ENCODE measurements at places on chromosomes 2 and 18. TPM values are rescaled to one million over a fixed set of nuclear protein-coding genes. Genes with fewer than 3 reads are reported as not detected.

The EVA1A gene
- total RNA-seq: 35.8 TPM

The SIGLEC15 gene
- 0.91 TPM for total RNA-seq

The ATOH8 gene
- total RNA-seq: 51.4 TPM

- H3K4me1 ChIP-seq: no peaks in the 10 kb centered on the region
- no peaks in the 10 kb centered on the region for H3K36me3 ChIP-seq
- no peak for DNase-seq
- H3K27ac ChIP-seq: no peak overlapping the region
These were observed 90.6 kb downstream of the MDH1 start for GRCh38 chr2:63679252-63679855.

The DLX2 gene
- total RNA-seq: 0.26 TPM

- DNase-seq: no peak
- peak overlapping the region; percentile 58 for H3K27ac ChIP-seq
- no peak overlapping the region for H3K4me3 ChIP-seq
- H3K36me3 ChIP-seq: peaks cover 18% of the 10 kb centered on the region
- H3K27me3 ChIP-seq: no peaks in the 10 kb centered on the region
These were observed 126.9 kb upstream of the DAPL1 start for GRCh38 chr2:158668001-158668765.

GRCh38 chr2:127610561-127610960 is 35.4 kb upstream of the GPR17 start:
- no peak overlapping the region for H3K4me3 ChIP-seq
- DNase-seq: no peak
- no peaks in the 10 kb centered on the region for H3K36me3 ChIP-seq
- no peaks in the 10 kb centered on the region for H3K4me1 ChIP-seq
- no peaks in the 10 kb centered on the region for H3K27me3 ChIP-seq

The SNTG2 gene
- total RNA-seq: 1.8 TPM

GRCh38 chr2:109177635-109178034 is 48.6 kb downstream of the SH3RF3 start:
- H3K27ac ChIP-seq: no peak overlapping the region
- no peak overlapping the region for H3K4me3 ChIP-seq
- peak; percentile 54 for DNase-seq
- peaks cover 22% of the 10 kb centered on the region for H3K4me1 ChIP-seq

- no peaks in the 10 kb centered on the region for H3K27me3 ChIP-seq
- no peaks in the 10 kb centered on the region for H3K4me1 ChIP-seq
- H3K36me3 ChIP-seq: no peaks in the 10 kb centered on the region
- DNase-seq: peak; percentile 27
These were observed 6.4 kb upstream of the IL1RL1 start for GRCh38 chr2:102304711-102305611.

DNA sequence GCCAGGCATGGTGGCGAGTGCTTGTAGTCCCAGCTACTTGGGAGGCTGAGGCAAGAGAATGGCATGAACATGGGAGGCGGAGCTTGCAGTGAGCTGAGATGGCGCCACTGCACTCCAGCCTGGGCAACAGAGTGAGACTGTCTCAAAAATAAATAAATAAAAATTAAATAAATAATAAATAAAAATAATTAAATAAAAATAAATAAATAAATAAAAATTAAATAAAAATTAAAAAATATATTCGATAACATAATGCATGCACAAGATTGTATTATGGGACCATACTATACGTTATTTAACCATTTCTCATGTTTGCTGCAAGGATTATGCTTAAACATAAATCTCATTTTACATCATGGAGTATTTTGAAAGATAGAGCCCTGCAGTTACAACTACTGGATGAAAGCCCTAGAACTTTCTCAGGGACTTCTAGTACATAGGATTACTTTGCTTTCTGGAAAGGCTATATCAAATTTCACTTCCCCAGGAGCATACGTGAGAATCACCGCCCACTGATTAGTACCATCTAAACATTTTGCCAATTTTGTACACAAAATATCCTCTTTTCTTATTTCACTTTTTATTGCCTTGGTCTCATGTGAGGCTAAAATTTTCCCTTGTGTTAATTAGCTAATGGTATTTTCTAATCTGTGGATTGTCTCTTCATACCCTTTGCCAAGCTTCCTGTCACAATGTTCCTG is 234.3 kb upstream of the LYPD1 start:
- no peak overlapping the region for H3K27ac ChIP-seq
- H3K36me3 ChIP-seq: no peaks in the 10 kb centered on the region
- no peaks in the 10 kb centered on the region for H3K27me3 ChIP-seq
- no peak overlapping the region for H3K4me3 ChIP-seq

DNA sequence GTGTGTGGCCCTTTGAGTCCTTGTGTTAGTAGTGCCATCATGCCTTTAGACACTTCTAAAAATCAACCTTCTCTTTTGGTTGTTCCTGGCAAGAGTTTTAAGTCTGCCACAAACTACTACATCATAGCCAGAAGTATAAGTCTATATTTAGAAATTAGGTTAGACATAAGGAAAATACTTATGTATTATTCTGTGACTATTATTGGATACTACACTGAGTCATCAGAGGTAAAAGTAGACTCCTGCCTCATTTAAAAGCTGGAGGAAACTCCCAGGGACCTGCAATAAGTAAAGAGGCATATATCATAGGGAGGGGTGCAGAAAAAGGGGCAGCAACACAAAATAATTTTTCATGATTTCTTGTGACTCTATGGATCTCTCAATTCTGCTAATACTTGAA is 99.4 kb upstream of the OSR1 start:
- no peaks in the 10 kb centered on the region for H3K4me1 ChIP-seq
- DNase-seq: no peak
- H3K4me3 ChIP-seq: no peak overlapping the region
- H3K27me3 ChIP-seq: no peaks in the 10 kb centered on the region

GRCh38 chr2:238228700-238229099 is 11.1 kb downstream of the HES6 start:
- H3K36me3 ChIP-seq: no peaks in the 10 kb centered on the region
- DNase-seq: no peak
- peaks cover 17% of the 10 kb centered on the region for H3K27me3 ChIP-seq
- no peak overlapping the region for H3K4me3 ChIP-seq

DNA sequence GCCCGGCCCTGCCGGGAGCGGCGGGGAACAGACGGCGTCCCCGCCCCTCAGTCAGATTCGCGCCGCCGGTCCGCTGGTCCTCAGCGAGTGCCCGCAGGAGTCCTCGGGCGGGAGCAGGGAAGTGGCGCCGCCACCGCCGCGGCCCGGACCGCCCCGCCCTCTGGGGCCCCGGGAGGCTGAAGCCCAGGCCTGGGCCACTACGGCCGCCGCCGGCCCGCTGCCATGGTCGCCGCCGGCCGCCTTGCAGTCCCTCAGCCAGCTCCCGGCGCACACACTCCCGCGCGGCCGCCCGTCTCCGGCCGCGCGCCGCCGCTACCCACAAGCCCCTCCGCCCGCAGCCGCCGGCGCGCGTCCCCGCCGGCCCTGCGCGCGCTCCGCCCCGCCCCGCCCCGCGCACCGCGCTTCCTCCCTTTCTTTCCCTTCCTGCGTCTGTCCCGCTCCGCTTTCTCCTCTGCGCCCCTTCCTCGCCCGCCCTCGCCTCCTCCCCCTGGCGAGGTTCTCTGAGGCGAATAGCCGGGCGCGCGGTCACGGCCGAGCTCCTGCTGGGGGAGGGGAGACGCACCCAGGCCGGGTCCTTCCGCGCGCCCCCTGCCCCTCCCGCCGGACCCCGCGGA is at the start of gene ROCK2:
TSS of gene ROCK2 (minus strand) at position 295 of the 614 bp plus-strand sequence. CDS start 500 bp downstream, outside the sequence.
- peaks cover 2% of the 10 kb centered on the region for H3K4me1 ChIP-seq
- peak within 1 kb of the TSS; percentile 100 for H3K27ac ChIP-seq
- no peaks in the 10 kb centered on the region for H3K36me3 ChIP-seq
- H3K27me3 ChIP-seq: no peaks in the 10 kb centered on the region
- DNase-seq: peak; percentile 95

- H3K4me1 ChIP-seq: no peaks in the 10 kb centered on the region
- peaks cover 24% of the 10 kb centered on the region for H3K36me3 ChIP-seq
- H3K27me3 ChIP-seq: no peaks in the 10 kb centered on the region
- H3K4me3 ChIP-seq: no peak overlapping the region
These were observed 37.6 kb downstream of the TGFBRAP1 start for GRCh38 chr2:105291981-105292380.

The VAMP8 gene
- 64.0 TPM for total RNA-seq

DNA sequence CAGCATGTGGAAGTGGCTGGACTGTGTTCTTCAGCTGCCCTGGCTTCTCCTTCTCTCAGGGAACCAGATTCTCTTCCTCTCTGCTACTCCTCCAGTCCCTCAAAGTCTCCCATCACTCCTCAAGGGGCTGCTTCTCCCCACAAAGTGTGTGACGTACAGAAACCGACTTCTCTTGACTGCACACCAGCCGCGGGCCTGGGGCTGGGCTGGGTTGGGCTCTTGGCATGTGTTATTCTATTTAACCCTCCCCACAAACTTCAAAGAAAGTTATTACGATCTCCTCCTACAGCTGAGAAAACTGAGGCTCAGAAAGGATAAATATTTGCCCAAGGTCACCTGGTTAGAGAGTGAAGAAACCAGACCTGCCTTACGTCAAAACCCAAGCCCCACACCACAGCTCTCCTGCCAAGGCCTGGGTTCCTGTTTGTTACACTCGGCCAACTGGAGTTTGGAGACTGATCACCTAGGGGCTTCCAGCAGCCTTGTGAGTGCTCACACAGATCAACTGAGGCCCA is 269.0 kb downstream of the TFCP2L1 start:
- no peak overlapping the region for H3K4me3 ChIP-seq
- no peaks in the 10 kb centered on the region for H3K36me3 ChIP-seq
- no peak for DNase-seq
- no peaks in the 10 kb centered on the region for H3K27me3 ChIP-seq

The DAPL1 gene
- total RNA-seq: not detected

The TRIM43 gene
- not detected for total RNA-seq

The CYBRD1 gene
- total RNA-seq: 488 TPM

The MLPH gene
- 154 TPM for total RNA-seq

The ZAP70 gene
- total RNA-seq: 5.6 TPM

The COLEC12 gene
- 40.2 TPM for total RNA-seq

The PSMG2 gene
- total RNA-seq: 53.3 TPM

The CYS1 gene
- total RNA-seq: 1.0 TPM

The REG3G gene
- total RNA-seq: 0.43 TPM

GRCh38 chr2:182261860-182262387 is 164.9 kb downstream of the PDE1A start:
- H3K4me1 ChIP-seq: no peaks in the 10 kb centered on the region
- DNase-seq: no peak
- no peak overlapping the region for H3K4me3 ChIP-seq

GRCh38 chr18:73677450-73677849 is 470.2 kb downstream of the FBXO15 start:
- H3K27me3 ChIP-seq: no peaks in the 10 kb centered on the region
- DNase-seq: no peak
- H3K27ac ChIP-seq: no peak overlapping the region
- H3K36me3 ChIP-seq: no peaks in the 10 kb centered on the region
- no peaks in the 10 kb centered on the region for H3K4me1 ChIP-seq

The CDK5R2 gene
- not detected for total RNA-seq

The CRYGC gene
- total RNA-seq: not detected

The STK25 gene
- total RNA-seq: 182 TPM

- H3K4me3 ChIP-seq: no peak overlapping the region
- DNase-seq: peak; percentile 95
- peaks cover 13% of the 10 kb centered on the region for H3K4me1 ChIP-seq
- H3K27me3 ChIP-seq: no peaks in the 10 kb centered on the region
- no peaks in the 10 kb centered on the region for H3K36me3 ChIP-seq
These were observed 132.5 kb downstream of the CSRNP3 start for GRCh38 chr2:165601928-165602521.

The GRP gene
- total RNA-seq: 4.0 TPM

The ANKRD62 gene
- 0.09 TPM for total RNA-seq

- no peak for DNase-seq
- H3K4me3 ChIP-seq: no peak overlapping the region
- no peak overlapping the region for H3K27ac ChIP-seq
- no peaks in the 10 kb centered on the region for H3K36me3 ChIP-seq
These were observed 72.2 kb upstream of the THUMPD2 start for GRCh38 chr2:39851251-39851650.

The SERPINB12 gene
- total RNA-seq: not detected

GRCh38 chr18:11607906-11608305 is 1.5 kb upstream of the SLC35G4 start:
- DNase-seq: no peak
- H3K27ac ChIP-seq: no peak overlapping the region
- no peaks in the 10 kb centered on the region for H3K4me1 ChIP-seq
- no peak overlapping the region for H3K4me3 ChIP-seq
- no peaks in the 10 kb centered on the region for H3K36me3 ChIP-seq
- H3K27me3 ChIP-seq: no peaks in the 10 kb centered on the region

GRCh38 chr2:208234786-208235185 is 20.1 kb downstream of the IDH1 start:
- H3K36me3 ChIP-seq: peaks cover 16% of the 10 kb centered on the region
- no peaks in the 10 kb centered on the region for H3K27me3 ChIP-seq
- no peak overlapping the region for H3K4me3 ChIP-seq

DNA sequence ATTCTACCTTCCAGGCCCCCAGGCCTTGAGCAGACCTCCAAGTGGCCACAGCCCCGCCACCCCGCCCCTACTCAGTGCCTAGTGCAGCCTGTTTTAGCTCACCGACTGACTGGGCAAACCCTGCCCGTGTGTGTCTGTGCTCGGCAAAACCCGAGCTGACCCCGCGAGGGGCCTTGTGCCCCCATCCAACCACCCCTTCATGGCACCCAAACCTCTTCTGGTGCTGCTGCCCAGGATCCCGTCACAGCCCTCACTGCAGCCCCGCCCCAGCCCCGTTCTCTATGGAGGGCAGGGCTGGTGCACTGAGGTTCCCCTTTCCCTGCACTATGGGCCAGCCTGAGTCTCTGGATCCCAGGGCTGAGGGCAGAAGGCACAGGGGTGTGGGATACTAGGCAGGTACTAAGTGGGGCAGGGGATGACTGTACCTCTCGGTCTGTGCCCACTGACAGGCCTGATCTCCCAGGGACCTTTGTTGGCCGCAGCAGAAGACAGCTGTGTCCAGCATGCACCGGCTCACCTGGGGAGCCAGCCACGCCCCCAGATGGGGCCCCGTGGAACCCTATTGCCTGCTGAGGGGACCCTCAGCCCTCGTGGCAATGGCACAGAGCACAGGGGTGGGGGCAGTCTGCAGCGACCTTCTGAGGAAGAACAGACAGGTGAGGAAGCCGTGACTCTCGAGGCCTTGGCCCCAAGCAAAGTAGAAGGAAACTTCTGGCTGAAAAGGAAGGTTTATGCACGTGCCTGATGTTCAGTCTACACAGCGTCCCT is 69.9 kb upstream of the OTOS start:
- H3K4me1 ChIP-seq: no peaks in the 10 kb centered on the region
- H3K4me3 ChIP-seq: no peak overlapping the region
- no peaks in the 10 kb centered on the region for H3K27me3 ChIP-seq
- H3K27ac ChIP-seq: no peak overlapping the region
- no peak for DNase-seq

DNA sequence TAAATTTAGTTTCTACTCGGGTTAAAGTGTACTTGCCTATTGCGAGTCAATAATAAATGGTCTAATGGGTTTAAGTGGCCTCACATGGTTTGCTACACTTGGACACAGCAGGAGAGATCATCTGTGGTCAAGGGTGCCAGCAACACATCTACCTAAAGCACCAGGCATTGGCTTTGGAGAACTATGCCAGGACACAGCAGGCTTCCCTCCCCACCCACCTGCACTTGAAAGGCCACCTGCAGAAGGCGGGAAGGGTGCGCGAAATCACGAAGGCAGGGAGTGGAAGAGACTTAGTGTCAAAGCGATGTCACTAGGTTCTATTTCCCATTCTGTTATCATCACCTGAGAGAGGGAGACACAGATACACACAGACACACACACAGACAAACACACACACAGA is 44.5 kb downstream of the MYT1L start:
- no peaks in the 10 kb centered on the region for H3K4me1 ChIP-seq
- H3K27me3 ChIP-seq: no peaks in the 10 kb centered on the region
- H3K4me3 ChIP-seq: no peak overlapping the region
- H3K27ac ChIP-seq: no peak overlapping the region
- no peak for DNase-seq
- H3K36me3 ChIP-seq: no peaks in the 10 kb centered on the region

GRCh38 chr18:37222354-37222998 is 343.1 kb downstream of the CELF4 start:
- H3K4me3 ChIP-seq: no peak overlapping the region
- H3K4me1 ChIP-seq: no peaks in the 10 kb centered on the region
- peaks cover 3% of the 10 kb centered on the region for H3K36me3 ChIP-seq
- no peaks in the 10 kb centered on the region for H3K27me3 ChIP-seq

Measured in lung (tissue), 17 donors.